ENCODE measurements at places on chromosomes 3 and 15.
A peak's percentile ranks its signal among the peaks of the same experiment; 100 is the strongest.

- peak; percentile 21 for DNase-seq
These were observed 27.9 kb upstream of the KLF13 start for GRCh38 chr15:31298707-31299172.

DNA sequence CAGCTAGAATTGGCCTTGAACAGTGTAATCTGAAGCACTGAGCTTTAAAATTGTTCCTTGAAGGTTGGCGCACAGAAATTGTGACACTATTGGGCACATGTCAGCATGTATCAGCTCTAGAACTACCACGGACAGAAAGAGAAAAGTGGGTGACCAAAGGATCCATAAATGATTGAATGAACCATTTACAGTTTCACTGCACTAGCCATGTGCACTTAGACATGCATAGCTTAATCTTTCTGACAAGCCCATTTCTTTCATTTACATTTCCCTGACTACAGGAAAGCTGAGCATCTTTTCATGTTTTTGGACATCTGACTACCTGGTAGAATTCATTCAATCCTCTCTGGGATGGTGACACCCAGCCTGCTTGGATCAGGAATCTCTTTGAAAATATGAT lies 36.2 kb downstream of the NUDT16 start:
- no peak for DNase-seq

DNA sequence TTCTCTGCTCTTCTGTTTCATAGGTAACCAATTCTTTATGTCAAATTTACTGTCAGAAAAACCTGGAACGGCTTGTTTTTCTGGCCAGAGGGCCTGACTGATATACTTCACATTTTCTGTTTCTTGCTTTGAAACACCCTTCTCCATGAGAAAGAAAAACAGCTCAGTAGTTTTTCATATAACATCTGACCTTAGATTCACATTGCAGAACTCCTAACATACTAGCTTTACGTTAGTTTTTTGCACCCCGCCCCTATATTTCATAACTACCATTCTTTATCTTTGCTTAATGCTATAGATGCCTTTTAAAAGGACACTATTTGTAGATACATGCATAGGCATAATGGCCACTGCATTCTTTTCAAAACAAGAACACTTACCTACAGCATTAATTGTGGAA lies 83.9 kb upstream of the TSC22D2 start:
- DNase-seq, result no peak

GRCh38 chr3:14241716-14242115 lies 63.1 kb downstream of the LSM3 start:
- no peak for DNase-seq

GRCh38 chr3:24196526-24196925 lies 251.4 kb downstream of the NR1D2 start:
- DNase-seq, result no peak

DNA sequence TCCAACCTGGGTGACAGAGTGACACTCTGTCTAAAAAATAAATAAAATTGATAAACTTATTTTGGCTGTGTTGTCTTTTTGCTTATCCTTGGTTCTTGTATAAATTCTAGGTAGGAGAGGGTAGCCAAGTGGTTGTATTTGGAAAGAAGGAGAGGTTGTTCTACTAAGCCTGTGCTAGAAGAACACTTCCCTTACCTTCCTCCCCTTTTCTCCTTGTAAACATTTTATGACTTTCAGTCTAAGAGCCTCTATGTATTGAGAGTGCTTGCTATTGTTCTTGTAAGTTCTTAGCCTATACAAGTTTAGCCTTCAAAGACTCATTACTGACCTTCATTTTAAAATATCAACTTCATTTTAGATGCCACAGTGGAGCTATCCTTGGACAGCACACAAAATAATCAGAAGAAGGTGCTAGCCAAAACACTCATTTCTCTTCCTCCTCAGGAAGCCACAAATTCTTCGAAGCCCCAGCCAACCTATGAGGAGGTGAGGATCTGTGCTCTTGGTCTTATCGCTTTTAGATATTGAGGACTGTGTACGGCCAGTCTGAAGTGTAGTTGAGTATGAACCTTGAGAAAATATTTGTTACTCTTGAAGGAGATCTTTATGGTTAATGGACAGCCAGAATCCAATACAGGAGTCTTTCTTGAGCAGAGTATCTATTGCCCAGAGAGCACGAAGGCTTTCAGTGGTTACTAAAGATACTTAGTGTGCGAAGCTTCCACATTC lies 22.1 kb downstream of the SNX1 start:
- DNase-seq, result no peak

- no peak for DNase-seq
These were observed 15.3 kb downstream of the TMEM266 start for GRCh38 chr15:76075046-76075445.

- no peak for DNase-seq
These were observed 212.1 kb downstream of the ATP8B4 start for GRCh38 chr15:49906966-49907365.

DNA sequence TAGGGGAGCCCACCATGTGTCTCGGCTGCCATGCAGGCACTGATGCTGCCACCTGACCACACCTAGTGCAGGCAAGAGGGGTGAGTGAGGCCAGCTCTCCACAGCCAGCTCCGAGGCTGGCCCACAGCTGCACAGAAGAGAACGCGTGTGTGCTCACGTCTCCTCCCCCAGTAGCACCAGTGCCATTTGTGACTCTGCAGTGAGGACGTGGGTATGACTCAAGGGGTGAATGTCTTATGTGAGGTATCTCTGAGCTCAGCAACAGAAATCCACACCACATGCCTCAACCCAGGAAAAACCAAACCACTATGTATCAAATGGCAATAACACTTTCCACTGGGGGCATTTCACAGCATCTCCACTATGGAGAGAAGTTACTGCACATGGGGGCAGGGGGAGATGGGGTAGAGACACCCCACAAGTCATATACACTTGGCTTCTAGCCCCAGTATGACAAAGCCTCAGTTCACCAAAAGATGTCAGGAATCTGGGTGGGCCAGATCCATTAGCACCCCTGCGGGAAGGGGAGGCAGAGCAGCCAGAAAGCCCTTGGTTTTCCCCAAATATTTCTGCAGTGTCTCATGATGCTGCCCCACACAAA lies 87.6 kb downstream of the LRIG1 start:
- DNase-seq, result no peak
